ENCODE measurements at places on chromosomes 3 and 15.

- DNase-seq: no peak
Measured at GRCh38 chr3:140441006-140441405, 236.9 kb upstream of the TRIM42 start.

DNA sequence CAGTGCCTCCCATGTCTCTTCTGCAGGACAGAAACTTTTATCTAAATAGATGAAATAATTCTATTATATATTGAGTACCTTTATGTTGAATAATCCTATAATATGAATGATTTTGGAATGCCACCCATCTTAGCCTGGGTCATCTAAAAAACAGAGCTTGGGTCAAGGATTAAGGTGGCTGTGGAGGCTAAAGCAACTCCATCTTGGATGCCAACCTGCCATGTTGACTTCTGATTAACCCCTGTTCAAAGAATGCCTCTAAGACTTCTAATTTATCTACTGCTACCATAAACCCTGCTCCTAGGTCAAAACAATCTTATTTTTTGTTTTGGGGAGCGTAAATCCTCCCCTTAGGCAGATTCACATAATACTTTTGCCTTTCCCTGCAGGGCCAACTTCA is 31.5 kb upstream of the C15orf39 start:
- no peak for DNase-seq

DNA sequence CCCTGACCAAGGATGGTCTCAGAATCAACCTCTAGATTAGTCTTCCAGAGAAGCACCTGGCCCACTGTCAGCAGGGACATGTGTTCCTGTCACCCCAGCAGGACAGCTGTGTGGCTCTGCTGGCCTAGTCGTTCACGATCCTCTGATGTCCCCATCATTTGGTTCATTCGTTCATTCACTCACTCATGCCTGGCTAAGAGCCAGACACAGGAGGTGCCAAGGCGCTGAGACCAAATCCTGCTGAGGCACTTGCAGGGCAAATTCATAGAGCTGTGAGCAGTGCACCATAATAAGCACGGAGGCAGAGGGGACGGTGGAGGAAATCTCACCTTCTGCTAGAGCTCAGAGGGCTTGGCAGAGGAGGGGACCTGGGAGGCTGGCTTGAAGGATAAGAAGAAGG is 49.9 kb upstream of the FGD5 start:
- DNase-seq: no peak

DNA sequence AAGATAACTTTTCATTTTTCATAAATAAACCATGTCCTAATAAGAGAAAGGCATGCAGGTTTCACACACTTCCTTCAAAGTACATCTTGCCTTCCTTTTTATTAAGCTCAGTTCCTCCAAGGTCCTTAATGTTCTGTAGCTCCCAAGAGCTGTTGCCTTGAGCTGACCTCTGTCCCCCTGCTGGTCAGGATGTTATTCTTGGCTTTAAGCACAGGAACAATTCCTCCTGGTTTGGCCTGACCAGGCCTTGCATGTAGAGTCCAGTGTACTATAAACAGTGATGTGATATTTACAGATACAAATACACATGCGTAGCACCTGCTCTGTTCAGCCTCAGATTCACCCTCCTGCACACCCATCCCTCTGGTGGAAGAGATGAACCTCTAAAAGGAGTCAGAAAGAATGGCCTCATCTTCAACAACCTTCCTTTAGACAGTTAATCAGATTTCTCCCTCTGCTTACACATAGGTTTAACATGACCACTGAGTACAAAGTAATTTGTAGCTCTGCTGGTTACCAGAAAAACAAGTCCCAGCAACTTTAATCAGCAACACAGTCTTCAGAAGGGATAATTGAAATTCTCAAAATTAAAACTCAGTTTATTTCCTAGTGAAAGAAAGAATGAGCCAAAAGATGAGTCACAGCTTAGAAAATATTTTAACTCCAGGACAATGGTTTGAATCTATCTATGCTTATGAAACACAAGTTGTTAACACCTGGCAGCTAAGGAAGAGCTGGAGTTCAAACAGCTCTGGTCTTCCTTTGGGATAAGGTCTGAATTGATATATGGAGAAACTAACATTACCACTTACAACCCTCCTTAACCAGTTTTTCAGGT is 46.5 kb downstream of the PTPN9 start:
- peak; percentile 38 for DNase-seq

- DNase-seq: no peak
Measured at GRCh38 chr3:32626631-32627030, 56.0 kb upstream of the DYNC1LI1 start.

DNA sequence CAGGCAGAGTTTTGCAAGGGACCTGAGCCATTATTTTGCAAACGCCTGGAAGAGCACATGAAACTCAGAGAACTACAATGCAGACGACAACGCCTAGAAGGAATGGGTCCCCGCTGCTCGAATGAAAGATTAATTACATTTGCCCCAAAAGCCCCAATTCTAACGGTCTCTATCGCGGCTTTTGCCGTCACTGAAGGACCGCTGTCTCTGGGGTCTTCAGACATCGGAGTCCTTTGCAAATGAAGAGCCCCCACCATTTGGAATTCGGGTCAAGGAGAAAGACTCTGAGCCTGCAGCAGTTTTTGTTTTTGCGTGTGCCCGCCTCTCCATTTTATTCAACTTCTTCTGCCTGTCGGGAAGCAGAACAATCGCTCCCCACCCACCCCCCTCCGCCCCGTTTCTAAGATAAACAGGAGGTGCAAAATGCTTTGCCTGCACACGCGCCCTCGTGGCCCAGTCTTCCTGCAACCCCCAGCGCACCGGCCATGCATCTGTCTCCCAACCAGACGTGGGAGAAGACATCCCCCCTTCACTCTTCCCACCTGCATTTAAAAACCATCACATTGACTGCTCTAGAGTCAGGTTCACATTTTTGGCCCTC is 13.5 kb downstream of the SOX2 start:
- no peak for DNase-seq

GRCh38 chr15:68081869-68082505 is 27.9 kb downstream of the PIAS1 start:
- peak; percentile 70 for DNase-seq

- no peak for DNase-seq
Measured at GRCh38 chr3:187019542-187020072, 89.3 kb downstream of the ST6GAL1 start.

GRCh38 chr3:195044411-195044810 is 226.5 kb downstream of the XXYLT1 start:
- no peak for DNase-seq

DNA sequence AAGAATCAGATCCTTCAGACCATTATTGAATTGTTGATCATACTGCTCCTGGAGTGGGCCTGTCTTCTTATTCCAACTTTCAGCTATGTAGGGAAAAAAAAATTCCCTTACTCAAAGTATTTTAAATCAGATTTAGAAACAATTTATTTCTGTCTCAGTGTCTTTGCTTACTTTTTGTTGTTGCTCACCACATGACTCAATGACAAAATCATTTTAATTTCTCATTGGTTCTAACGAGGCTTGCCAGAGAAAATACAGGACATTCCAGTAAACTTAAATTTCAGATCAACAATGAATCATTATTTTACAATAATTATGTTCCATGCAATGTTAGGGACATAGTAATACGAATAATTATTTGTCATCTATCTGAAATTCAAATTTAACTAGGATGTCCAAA is 748.5 kb upstream of the CBLB start:
- no peak for DNase-seq

- no peak for DNase-seq
Measured at GRCh38 chr3:169475978-169476698, 187.4 kb downstream of the MECOM start.

DNA sequence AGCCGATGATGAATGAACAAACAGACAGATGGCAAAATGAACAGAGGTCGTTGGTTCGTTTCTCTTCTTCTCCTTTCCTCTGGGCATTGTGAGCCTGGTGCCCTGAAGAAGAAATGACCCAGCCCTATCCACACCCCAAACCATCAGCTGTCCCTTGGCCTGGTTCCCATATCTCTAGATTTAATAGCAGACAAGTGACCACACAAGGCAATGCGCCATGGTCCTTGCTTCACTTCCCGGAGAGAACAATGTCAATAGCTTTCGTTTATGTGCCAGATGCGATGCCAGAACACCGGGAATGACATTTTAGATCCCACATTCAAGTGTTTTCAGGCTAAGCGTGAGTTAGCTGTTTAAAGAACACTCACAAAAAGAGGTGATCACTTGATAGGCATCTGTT is 17.7 kb downstream of the POC1A start:
- no peak for DNase-seq

DNA sequence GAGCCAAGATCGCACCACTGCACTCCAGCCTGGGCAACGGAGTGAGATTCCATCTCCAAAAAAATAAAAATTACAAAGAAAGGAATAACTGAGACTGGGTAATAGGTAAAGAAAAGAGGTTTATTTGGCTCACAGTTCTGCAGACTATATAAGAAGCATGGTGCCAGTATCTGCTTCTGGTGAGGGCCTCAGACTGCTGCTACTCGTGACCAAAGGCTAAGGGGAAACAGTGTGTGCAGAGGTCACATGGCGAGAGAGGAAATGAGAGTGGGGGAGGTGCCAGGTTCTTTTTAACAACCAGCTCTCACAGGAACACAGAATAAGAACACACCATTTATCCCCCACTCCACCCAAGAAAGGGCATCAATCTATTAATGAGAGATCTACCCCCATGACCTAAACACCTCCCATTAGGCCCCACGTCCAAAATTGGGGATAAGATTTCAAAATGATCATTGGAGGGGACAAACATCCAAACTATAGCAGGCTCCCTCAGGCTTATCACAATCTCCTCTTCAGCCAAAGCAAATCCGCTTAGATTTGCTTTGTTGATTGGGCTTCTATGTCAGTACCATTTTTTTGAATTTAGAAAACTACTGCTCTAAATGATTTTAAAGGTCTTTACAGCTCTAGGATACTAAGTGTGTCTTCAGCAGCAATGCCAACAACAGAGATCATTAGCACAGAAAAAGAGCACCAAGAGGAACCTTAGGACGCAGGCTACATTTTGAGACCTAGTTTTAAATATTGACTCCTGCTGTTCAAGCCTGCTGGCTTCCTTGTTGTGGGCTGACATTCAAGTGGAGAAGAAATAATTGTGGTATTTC is 84.2 kb upstream of the TBL1XR1 start:
- peak; percentile 72 for DNase-seq

GRCh38 chr3:66411474-66411873 is 89.3 kb downstream of the LRIG1 start:
- DNase-seq: no peak

All from KBM-7 (cell line).